Prostate gland (tissue), 2 donors: ENCODE measurements at places on chromosomes 1 and 21. TPM values are rescaled to one million over a fixed set of nuclear protein-coding genes. Genes with fewer than 3 reads are reported as not detected.

DNA sequence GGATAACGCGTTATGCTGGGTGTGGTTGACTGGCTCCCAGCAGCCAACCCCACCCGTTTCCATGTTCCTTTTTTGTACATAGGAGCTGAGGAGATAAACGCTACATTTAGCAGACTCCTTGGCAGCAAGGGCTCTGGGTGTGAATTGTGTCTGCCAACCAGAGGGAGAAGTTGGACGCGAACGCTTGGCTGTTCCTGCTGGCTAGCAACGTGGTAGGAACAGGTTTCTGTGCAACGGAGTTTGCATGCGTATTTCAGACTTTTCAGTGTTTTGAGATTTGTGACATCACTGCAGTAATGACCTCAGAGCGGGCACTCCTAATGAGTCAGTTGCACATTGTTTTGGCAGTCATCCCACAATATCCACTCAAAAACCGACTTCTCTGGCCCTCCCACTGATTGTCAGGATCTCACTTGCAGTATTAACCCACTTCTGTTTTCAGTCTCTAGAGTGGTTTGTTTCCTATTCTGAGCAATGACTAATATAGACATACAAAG lies 98.7 kb upstream of the RGS1 start:
- H3K27ac ChIP-seq, result no peak overlapping the region
- DNase-seq, result no peak
- no peaks in the 10 kb centered on the region for H3K36me3 ChIP-seq
- H3K4me3 ChIP-seq, result no peak overlapping the region
- H3K4me1 ChIP-seq, result no peaks in the 10 kb centered on the region

DNA sequence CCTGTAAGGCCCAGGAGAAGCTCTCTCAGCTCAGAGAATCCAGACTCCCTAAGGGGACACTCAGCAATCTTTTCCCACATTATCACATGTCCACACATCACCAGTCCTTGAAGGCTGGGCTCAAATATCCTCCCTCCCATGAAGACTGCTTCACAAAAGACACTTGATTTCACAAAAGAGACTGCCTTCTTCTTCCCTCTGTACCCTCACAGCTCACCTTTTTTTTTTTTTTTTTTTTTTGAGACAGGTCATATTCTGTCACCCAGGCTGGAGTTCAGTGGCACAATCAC lies 1.5 kb downstream of the CD58 start:
- no peaks in the 10 kb centered on the region for H3K4me1 ChIP-seq
- no peak overlapping the region for H3K4me3 ChIP-seq
- H3K27me3 ChIP-seq, result no peaks in the 10 kb centered on the region
- no peaks in the 10 kb centered on the region for H3K36me3 ChIP-seq

DNA sequence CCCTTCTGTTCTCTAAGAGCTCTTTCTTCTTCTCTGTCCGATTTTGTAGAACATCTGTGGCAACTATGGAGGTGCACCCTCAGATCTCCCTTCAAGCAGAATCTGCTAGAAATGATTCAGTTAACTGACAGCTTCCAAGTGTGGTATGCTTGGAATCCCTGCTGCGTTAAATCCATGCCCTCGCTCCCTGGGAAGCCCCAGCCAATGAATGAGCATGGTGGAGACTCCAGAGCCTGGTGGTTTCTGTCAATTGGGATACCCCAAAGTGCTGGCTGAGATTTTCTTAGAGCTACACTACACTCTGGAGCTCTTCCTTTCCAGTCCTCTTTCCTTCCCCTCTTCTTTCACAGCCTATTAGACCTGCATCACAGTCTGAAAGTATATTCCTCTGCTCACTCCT lies 116.3 kb upstream of the C1orf21 start:
- no peaks in the 10 kb centered on the region for H3K4me1 ChIP-seq
- no peak overlapping the region for H3K27ac ChIP-seq
- no peak for DNase-seq

DNA sequence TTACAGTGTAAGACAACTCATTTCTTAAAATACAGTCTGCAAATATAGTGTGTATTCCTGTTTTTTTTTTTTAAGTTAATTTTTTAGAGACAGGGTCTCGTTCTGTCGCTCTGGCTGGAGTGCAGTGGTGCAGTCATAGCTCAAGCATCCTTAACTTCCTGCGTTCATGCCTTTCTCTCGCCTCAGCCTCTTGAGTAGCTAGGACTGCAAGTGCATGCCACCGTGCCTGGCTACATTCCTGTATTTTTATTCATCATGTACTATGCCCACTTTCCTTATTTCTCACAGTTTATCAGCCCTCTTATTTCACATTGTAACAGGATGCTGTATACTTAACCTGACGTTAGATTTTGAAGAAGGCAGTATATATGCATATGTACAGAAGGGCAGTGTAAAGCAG lies 26.7 kb downstream of the MIER1 start:
- H3K4me3 ChIP-seq, result no peak overlapping the region
- no peak overlapping the region for H3K27ac ChIP-seq
- no peaks in the 10 kb centered on the region for H3K27me3 ChIP-seq
- no peak for DNase-seq

DNA sequence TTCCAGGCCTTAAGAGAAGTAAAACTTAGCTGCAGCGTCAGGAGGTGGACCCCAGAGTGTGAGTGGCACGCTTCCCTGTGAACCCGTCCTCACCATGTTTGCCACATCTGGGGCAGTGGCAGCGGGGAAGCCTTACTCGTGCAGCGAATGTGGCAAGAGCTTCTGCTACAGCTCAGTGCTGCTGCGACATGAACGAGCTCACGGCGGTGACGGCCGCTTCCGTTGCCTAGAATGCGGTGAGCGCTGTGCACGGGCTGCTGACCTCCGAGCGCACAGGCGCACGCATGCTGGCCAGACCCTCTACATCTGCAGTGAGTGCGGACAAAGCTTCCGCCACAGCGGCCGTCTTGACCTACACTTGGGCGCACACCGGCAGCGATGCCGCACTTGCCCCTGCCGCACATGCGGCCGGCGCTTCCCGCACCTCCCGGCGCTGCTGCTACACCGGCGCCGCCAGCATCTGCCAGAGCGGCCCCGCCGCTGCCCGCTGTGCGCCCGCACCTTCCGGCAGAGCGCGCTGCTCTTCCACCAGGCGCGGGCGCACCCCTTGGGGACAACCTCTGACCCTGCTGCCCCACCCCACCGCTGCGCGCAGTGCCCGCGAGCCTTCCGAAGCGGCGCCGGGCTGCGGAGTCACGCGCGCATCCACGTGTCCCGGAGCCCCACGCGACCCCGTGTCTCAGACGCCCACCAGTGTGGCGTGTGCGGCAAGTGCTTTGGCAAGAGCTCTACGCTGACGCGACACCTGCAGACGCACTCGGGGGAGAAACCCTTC lies 9.3 kb downstream of the ZNF672 start:
- DNase-seq, result no peak
- H3K27ac ChIP-seq, result no peak overlapping the region
- H3K4me1 ChIP-seq, result no peaks in the 10 kb centered on the region
- H3K4me3 ChIP-seq, result no peak overlapping the region
- peaks cover 9% of the 10 kb centered on the region for H3K36me3 ChIP-seq

The FCN3 gene
- 15.6 TPM for total RNA-seq

The F13B gene
- not detected for total RNA-seq
